ENCODE measurements at places on chromosomes 2 and 18.

DNA sequence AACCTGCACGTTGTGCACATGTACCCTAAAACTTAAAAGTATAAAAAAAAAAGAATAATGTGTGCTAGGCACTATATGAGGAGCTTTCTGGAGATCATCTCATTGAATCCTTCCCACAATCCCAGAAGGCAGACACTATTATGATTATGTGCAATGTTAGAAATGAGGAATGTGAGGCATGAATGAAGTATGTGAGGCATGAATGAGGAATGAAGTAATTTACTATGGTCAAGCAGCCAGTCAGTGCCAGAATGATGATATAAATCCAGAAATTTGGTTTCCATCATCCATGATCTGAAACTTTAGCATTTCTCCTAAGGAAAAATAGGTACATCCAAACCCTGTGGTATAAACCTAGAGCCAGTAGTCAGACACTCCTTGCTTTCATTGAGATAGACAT lies 42.0 kb downstream of the CCDC148 start:
- no peak for DNase-seq

GRCh38 chr2:147867050-147867449 lies 22.2 kb downstream of the ACVR2A start:
- no peak for DNase-seq

DNA sequence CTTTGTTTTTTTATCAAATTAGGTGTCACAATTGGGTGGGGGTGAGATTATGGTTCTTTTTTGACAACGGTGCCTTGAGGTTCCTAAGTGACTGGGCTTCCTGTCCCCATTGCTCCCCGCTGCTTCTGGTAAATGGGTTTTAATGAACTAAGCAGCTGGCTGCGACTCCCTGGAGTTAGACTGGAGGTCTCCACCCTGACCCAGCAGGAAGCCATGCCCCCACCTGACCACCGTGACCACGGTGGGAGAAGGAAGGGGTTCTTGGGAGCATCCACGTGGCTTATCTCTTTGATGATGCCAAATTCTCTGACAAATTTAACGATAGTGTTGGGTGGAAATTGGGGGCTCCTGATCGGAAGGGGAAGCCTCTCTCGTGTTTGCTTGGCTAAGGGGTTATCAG lies 12.2 kb downstream of the CNDP2 start:
- DNase-seq: no peak

- DNase-seq: no peak
These were observed 75.5 kb upstream of the FRZB start for GRCh38 chr2:182941919-182942318.
